Stomach (tissue), 19 donors: ENCODE measurements at places on chromosomes 5 and 9. TPM values are rescaled to one million over a fixed set of nuclear protein-coding genes. Genes with fewer than 3 reads are reported as not detected.

- H3K36me3 ChIP-seq, result peaks cover 23% of the 10 kb centered on the region
- peak overlapping the region; percentile 88 for H3K27ac ChIP-seq
- H3K27me3 ChIP-seq, result no peaks in the 10 kb centered on the region
- DNase-seq, result no peak
- peaks cover 86% of the 10 kb centered on the region for H3K4me1 ChIP-seq
Measured at GRCh38 chr5:177304392-177305119, 957 bp downstream of the PRELID1 start.

GRCh38 chr5:61228229-61228628 lies 66.0 kb upstream of the SMIM15 start:
- H3K27me3 ChIP-seq, result no peaks in the 10 kb centered on the region
- no peak overlapping the region for H3K4me3 ChIP-seq
- no peak for DNase-seq
- no peaks in the 10 kb centered on the region for H3K36me3 ChIP-seq

The FIBCD1 gene
- not detected for total RNA-seq

DNA sequence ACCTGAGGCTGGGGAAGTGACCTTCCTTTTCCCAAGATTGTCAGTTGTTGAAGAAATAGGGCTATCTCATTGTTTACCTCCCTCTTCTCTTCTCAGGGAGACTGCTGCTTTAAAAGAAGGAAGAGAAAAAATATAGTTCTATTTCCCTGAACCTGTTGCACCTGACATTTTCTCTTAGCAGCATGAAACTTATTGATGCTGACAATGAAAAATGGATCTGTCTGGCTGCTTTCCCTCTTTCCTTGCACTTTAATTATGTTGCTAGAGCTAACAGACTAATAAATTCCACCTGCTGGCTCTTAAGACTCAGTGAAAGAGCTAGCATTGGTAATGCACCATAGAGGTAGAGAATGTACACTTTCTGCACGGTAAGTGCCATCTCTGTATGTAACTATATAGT lies 6.2 kb upstream of the CKMT2 start:
- H3K27ac ChIP-seq, result no peak overlapping the region
- DNase-seq, result no peak
- no peak overlapping the region for H3K4me3 ChIP-seq
- peaks cover 2% of the 10 kb centered on the region for H3K4me1 ChIP-seq

The SNAPC4 gene
- total RNA-seq, result 5.8 TPM

The LCN10 gene
- total RNA-seq, result 4.8 TPM

The ARID3C gene
- total RNA-seq, result not detected

- peaks cover 15% of the 10 kb centered on the region for H3K4me1 ChIP-seq
- peak overlapping the region; percentile 66 for H3K4me3 ChIP-seq
- no peaks in the 10 kb centered on the region for H3K36me3 ChIP-seq
- H3K27me3 ChIP-seq, result peaks cover 57% of the 10 kb centered on the region
Measured at GRCh38 chr9:21558079-21558478, 76.0 kb upstream of the IFNE start.

The CTXN3 gene
- total RNA-seq, result not detected

The TAL2 gene
- not detected for total RNA-seq

The MYORG gene
- 29.7 TPM for total RNA-seq

- peaks cover 92% of the 10 kb centered on the region for H3K4me1 ChIP-seq
- DNase-seq, result no peak
- peak overlapping the region; percentile 86 for H3K27ac ChIP-seq
- no peaks in the 10 kb centered on the region for H3K36me3 ChIP-seq
- H3K27me3 ChIP-seq, result no peaks in the 10 kb centered on the region
Measured at GRCh38 chr5:150639377-150639692, 1.1 kb upstream of the SYNPO start.

The TSSK1B gene
- total RNA-seq, result 0.18 TPM
